ENCODE measurements at places on chromosomes 11 and 22.
A peak's percentile ranks its signal among the peaks of the same experiment; 100 is the strongest.

DNA sequence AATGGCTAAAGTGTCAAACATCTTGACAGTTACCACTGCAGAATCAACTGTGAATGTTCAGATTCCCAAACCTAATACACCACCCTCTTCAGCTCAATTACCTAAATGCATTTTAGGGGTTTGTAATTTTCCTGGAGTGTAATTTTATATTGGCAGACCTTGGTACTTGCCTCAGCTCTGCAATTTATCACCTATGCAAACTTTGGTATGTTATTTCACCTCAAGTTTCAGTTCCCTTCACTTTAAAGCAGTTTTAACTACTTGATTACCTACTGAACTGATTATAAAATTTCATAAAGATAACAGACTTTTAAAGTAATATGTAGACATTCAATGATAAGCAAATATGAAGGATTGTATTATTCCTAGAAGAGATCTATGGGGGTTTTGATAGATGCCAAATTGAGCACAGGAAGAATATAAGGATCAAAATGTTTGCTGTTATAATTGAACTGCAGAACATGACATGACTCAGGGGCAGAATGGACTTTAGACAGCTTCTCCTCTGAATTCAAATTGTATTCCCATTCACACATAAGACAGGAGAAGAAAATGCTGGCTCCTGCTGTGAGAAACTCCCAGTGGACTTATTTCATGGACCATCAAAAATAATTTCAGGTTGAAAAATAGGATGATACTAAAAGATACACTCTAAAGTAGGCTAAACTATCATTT is 491.5 kb upstream of the LUZP2 start:
- DNase-seq: no peak

- DNase-seq: peak; percentile 15
Observed at GRCh38 chr11:73800276-73800806, 12.7 kb downstream of the MRPL48 start.

DNA sequence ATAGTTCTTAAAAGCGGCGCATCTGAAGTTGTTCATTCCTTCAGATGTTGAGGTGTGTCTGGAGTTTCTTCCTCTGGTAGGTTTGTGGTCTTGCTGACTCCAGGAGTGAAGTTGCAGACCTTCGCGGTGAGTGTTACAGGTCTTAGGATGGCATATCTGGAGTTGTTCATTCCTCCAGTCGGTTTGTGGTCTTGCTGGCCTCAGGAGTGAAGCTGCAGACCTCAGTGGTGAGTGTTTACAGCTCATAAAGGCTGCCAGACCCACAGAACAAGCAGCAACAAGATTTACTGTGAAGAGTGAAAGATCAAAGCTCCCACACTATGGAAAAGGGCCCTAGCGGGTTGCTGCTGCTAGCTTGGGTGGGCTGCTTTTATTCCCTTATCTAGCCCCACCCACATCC is 201.7 kb upstream of the PDGFD start:
- no peak for DNase-seq

DNA sequence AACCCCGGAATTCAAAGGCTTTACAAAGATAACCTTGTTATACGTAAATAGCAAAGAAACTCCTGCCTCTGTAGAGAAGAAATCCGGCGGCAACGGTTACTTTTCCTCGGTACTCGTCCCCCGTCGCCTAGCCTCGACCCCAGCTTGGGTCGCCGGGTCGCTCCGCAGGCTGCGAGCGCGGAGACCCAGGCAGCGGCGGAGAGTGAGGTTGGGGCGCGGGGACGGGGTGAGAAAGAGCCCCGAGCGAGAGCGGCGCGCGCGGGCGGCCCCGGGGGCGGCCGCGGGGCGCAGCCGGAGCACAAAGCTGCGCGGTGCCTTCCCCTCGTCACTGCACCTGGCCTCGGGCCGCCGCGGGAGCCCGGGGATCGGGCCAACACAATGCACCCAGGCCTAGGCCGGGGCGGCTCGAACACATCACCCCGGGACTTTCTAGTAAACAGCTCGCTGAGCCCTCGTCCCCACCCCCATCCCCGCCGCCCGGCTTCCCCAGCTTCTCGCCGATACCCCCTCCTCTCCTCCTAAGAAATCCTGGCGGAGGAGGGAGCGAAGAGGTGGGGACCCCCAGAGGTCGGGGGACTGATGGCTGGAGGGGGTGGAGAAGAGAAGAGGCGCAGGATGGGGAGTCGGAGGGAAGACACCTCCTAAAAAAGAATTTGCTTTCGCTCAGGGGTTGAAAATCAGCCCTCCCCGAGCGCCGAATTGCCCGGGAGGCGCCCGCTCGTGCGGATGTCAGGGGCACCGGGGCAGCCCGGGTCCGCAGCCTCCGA is 845 bp downstream of the MPPED2 start:
- DNase-seq: no peak

DNA sequence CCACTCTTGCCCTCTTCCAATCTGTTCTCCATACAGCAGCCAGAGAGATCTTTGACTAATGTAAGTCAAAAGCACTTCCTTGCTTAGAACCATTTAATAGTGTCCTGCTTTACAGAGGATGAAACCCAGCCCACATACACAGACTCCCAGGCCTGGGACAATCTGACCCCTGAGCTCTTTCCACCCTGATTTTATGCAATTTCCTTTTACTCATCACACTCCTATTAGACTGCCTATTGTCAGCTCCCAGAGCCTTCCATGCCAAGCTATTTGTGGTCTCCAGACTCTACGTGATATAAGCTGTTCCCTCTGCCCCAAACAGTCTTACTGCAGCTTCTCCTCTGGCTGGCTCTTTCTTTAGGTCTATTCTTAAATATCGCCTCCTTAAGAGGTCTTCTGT is 28.1 kb downstream of the ME3 start:
- DNase-seq: peak; percentile 94

GRCh38 chr11:1934335-1935155 is 12.6 kb upstream of the MRPL23 start:
- DNase-seq: no peak

DNA sequence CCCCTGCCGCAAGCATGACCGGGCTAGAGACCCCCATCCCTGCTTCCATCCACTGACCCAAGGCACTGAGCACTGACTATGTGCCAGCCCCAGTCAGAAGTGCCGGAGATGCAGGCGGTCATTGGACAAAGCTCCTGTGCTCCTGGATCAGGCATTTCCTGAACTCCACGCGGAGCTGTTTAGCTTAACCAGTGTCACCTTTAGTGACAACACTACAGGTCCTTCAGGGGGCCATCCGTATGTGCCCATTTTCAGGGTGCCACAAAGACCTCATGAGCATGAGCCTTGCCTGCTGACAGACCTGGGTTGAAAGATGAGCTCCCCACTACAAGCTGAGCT is 63.0 kb upstream of the FGF3 start:
- no peak for DNase-seq

- peak; percentile 60 for DNase-seq
Observed at GRCh38 chr11:46210133-46210636, 67.3 kb upstream of the CREB3L1 start.

- no peak for DNase-seq
Observed at GRCh38 chr11:12547953-12548650, 126.1 kb upstream of the TEAD1 start.

GRCh38 chr11:9717719-9718118 is 53.8 kb downstream of the SWAP70 start:
- peak; percentile 61 for DNase-seq

- no peak for DNase-seq
Observed at GRCh38 chr11:6199174-6199810, at the start of gene OR52W1. Gene OR52W1, plus strand, starts transcription at chr11:6199224. Its CDS starts 0 bp downstream, at chr11:6199224.

- DNase-seq: peak; percentile 92
Observed at GRCh38 chr11:69166218-69167115, 10.7 kb downstream of the SMIM38 start.
